ENCODE measurements at places on chromosomes 3 and 15. TPM values are rescaled to one million over a fixed set of nuclear protein-coding genes. Genes with fewer than 3 reads are reported as not detected.

CCR8 gene
- total RNA-seq, result not detected

ATP13A5 gene
- not detected for total RNA-seq

SLC24A5 gene
- total RNA-seq, result not detected

PTH1R gene
- total RNA-seq, result not detected

ITIH1 gene
- total RNA-seq, result not detected

OTOL1 gene
- total RNA-seq, result not detected

CYP19A1 gene
- total RNA-seq, result 0.14 TPM

ETV5 gene
- 69.6 TPM for total RNA-seq

WNT5A gene
- 128 TPM for total RNA-seq

RBPMS2 gene
- total RNA-seq, result 0.22 TPM

CALML4 gene
- total RNA-seq, result 0.88 TPM

Data from placental pericyte (primary cell).